ENCODE measurements at places on chromosomes 3 and 15. TPM values are rescaled to one million over a fixed set of nuclear protein-coding genes. Genes with fewer than 3 reads are reported as not detected.
A peak's percentile ranks its signal among the peaks of the same experiment; 100 is the strongest.

DNA sequence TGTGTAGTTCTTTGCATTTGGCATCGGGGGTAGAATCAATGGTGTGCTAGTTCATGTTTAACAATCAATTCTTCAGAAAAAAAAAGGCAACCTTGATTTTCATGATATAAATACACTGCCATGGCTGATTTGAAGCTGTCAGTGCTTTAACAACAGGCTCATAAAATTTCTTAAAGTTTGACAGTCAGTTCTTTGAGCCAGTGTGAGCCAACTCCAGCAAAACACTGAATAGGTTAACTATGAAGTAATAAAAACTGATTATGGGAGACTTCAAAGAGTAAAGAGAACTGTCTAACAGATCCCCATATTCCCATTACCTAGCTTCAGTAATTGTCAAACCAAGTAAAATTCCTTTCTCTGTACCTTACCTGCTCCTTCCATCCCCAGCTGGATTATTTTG is 241.7 kb upstream of the SUCLG2 start:
- no peaks in the 10 kb centered on the region for H3K27me3 ChIP-seq
- H3K4me3 ChIP-seq: no peak overlapping the region
- no peaks in the 10 kb centered on the region for H3K4me1 ChIP-seq
- no peaks in the 10 kb centered on the region for H3K36me3 ChIP-seq

- H3K4me3 ChIP-seq: no peak overlapping the region
- no peak overlapping the region for H3K27ac ChIP-seq
- DNase-seq: no peak
- no peaks in the 10 kb centered on the region for H3K4me1 ChIP-seq
- peaks cover 8% of the 10 kb centered on the region for H3K27me3 ChIP-seq
Observed at GRCh38 chr15:43293432-43293831, 26.7 kb upstream of the TGM5 start.

GPD1L gene
- total RNA-seq: 78.4 TPM

LDHAL6B gene
- total RNA-seq: not detected

- no peak overlapping the region for H3K27ac ChIP-seq
- DNase-seq: no peak
- no peaks in the 10 kb centered on the region for H3K36me3 ChIP-seq
Observed at GRCh38 chr15:64582202-64582601, 121.8 kb downstream of the ZNF609 start.

GTF2A2 gene
- 143 TPM for total RNA-seq

DNA sequence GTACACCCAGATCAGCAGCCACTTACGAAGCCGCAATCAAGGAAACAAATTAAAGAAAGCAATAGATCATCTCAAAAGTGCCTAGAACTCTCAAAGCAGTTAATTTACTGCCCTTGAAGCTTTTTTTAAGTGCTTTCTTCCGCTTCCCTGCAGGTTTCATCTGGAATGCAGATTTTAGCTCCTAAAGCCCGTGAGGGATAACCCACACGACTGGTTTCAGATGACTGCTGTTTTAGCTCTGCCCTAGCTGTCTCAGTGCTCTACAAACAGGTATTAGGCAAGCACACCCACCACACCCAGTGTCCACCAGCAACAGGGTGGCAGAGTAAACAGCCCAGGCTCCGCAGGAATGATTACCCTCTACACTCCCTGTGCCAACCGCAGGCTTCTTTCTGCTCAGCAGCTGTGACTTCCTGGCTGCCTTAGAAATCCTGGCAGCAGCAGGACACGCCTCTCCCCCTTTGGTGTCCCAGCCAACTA is 126.0 kb downstream of the FMN1 start:
- H3K27ac ChIP-seq: peak overlapping the region; percentile 90
- peak overlapping the region; percentile 34 for H3K4me3 ChIP-seq
- no peaks in the 10 kb centered on the region for H3K36me3 ChIP-seq
- DNase-seq: peak; percentile 90
- H3K27me3 ChIP-seq: no peaks in the 10 kb centered on the region

DNA sequence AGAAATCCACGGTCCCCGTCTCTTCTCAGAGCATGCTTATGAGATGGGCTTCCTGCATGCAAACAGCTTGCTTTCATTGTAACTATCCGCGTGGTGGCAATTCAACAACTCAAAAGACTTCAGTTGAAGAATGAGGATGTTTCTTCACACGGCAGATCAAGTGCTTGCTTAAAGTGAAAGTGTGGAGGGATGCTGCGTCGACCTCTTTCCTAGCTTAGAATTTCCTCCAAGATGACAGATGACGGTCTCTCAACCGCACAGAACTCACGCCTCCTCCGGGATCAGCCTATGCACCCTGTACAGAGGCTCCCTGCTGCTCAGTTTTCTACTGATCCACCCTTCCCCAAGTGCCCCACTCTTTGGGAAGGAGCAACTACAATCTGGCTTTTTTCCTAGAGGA is 47.8 kb downstream of the PCSK6 start:
- no peak overlapping the region for H3K4me3 ChIP-seq
- DNase-seq: no peak
- no peak overlapping the region for H3K27ac ChIP-seq
- H3K36me3 ChIP-seq: no peaks in the 10 kb centered on the region

- no peak overlapping the region for H3K4me3 ChIP-seq
- H3K4me1 ChIP-seq: no peaks in the 10 kb centered on the region
- no peaks in the 10 kb centered on the region for H3K27me3 ChIP-seq
- no peak overlapping the region for H3K27ac ChIP-seq
Observed at GRCh38 chr3:64550745-64551144, 137.1 kb downstream of the ADAMTS9 start.

- H3K27me3 ChIP-seq: no peaks in the 10 kb centered on the region
- H3K4me1 ChIP-seq: no peaks in the 10 kb centered on the region
- DNase-seq: no peak
Observed at GRCh38 chr3:159948429-159949144, 40.0 kb upstream of the IL12A start.

- H3K36me3 ChIP-seq: no peaks in the 10 kb centered on the region
- H3K4me3 ChIP-seq: no peak overlapping the region
- no peaks in the 10 kb centered on the region for H3K27me3 ChIP-seq
- peaks cover 4% of the 10 kb centered on the region for H3K4me1 ChIP-seq
- peak overlapping the region; percentile 47 for H3K27ac ChIP-seq
- DNase-seq: no peak
Observed at GRCh38 chr15:67175643-67176071, 78.8 kb downstream of the AAGAB start.

Measured in colonic mucosa (tissue), 4 donors.